ENCODE measurements at places on chromosomes 1 and 21.

DNA sequence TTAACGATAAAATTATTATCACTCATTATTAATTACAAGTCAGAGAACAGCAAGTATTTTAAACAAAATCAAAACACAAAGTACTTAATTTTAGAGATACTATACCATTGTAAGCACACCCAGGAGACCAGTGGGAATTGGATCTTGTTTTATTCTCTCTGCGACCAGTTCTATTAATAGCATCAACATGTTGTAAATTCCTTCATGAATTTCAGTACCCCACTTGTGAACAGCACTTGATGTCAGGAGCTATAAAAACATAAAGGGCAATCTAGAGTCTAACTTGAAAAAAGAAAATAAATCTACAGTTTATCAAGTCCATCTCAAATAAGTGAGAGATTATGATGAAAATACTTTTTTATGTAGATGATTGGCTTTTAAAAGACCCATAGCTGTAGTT lies 42.9 kb downstream of the USP24 start:
- DNase-seq: no peak

- DNase-seq: peak; percentile 41
These were observed 2.8 kb downstream of the SCNN1D start for GRCh38 chr1:1282998-1283397.

- DNase-seq: no peak
These were observed 17.8 kb upstream of the ARHGEF2 start for GRCh38 chr1:155996166-155996565.

DNA sequence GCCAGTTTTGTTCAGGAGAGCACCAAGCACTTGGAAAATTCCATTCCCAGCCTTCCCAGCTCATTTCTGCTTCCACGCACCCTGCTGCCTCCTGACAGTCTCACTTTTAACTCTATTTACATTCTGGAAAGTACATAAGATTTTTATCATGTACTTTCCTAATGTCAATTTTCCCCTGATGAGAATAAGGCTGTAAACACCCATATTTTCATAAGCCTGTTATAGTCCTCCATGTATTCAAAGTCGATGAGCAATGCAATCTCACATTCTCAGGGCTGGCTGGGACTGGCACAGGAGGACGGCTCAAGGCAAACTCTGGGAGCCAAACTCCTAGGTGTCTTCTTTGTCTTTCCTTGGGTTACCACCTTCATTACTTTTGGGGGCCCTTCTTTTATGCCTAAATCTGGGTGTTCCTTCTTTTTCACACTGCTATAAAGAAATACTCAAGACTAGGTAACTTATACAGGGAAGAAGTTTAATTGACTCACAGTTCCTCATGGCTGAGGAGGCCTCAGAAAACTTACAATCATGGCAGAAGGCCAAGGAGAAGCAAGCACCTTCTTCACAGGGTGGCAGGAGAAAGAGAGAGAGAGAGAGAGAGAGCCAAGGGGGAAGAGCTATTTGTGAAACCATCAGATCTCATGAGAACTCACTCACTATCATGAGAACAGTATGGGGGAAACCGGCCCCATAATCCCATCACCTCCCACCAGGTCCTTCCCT lies 94.6 kb downstream of the IGSF21 start:
- DNase-seq: no peak

- no peak for DNase-seq
These were observed 123.8 kb downstream of the OSBPL9 start for GRCh38 chr1:51740652-51741051.

GRCh38 chr21:44793592-44794374 lies 7.8 kb downstream of the UBE2G2 start:
- no peak for DNase-seq

- DNase-seq: no peak
These were observed 1.2 kb upstream of the UBL4B start for GRCh38 chr1:110111081-110111480.
